ENCODE measurements at places on chromosomes 2 and 18.

- no peak for DNase-seq
These were observed 29.6 kb downstream of the MCEE start for GRCh38 chr2:71100195-71100964.

DNA sequence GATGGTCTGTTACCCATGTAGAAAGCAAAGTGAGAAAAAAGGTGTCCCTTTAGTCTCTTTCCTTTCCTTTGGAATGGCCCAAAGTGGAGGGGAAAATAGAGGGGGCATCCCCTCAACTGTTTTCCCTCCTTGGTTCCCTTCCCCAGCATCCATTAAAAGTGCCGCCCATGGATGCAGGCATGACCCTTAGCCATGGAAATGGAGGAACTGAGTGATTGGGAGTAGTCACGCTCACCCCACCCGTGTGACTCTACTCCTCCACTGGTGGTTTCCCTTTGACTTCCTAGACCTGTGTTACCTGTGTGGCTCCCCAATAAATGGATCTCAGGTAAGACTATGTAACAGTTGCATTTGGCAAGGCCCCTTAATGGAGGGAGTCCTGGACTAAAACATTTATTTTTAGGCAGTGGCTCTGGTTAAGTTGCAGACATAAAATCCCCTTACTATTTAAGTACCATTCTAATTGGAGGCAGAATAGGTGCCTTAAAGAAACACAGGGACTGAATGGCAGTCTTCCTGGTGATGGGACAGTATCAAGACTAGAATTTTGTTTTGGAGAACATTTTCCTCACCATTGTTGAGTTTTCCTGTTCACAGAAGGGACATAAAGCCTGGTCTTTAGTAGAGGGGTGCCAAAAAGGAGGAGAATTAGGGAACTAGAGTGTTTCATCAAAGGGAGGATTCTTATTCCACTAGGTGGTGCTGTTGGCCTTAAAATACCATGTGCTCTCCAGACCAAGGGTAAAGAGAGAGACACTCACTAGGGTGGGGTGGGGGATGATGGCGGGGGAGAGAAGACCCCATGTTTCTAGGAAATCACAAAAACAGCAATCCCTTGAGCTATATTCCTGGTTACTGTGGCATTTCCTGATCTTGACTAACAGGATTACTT, 25.7 kb upstream of the PLA2R1 start:
- no peak for DNase-seq

- DNase-seq = no peak
These were observed 783 bp downstream of the DPP4 start for GRCh38 chr2:162072976-162073887.

DNA sequence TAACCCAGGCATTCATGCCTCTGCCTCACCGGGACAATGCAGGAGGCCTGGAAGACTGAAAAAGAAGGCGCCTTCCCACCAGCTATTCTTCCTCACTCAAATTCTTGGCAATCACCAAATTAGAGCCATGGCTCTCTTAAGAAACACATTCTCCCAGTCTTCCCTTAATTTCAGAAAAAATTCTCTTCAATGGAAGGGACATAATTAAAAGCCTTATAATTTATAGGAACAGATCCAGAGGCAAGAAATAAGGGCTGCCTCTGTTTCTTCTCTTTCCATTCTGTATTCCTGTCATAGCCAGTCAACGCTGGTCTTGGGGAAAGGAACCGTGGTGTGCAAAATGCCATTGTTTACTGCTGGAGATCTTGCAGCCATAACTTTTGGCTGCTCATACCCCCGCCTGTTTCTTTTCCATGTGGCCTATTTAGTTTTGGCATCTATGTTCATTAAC, 32.8 kb downstream of the DTNA start:
- DNase-seq = no peak

GRCh38 chr2:70514612-70515055, 39.0 kb downstream of the TGFA start:
- no peak for DNase-seq

GRCh38 chr2:112163541-112163981, 25.4 kb downstream of the FBLN7 start:
- no peak for DNase-seq

DNA sequence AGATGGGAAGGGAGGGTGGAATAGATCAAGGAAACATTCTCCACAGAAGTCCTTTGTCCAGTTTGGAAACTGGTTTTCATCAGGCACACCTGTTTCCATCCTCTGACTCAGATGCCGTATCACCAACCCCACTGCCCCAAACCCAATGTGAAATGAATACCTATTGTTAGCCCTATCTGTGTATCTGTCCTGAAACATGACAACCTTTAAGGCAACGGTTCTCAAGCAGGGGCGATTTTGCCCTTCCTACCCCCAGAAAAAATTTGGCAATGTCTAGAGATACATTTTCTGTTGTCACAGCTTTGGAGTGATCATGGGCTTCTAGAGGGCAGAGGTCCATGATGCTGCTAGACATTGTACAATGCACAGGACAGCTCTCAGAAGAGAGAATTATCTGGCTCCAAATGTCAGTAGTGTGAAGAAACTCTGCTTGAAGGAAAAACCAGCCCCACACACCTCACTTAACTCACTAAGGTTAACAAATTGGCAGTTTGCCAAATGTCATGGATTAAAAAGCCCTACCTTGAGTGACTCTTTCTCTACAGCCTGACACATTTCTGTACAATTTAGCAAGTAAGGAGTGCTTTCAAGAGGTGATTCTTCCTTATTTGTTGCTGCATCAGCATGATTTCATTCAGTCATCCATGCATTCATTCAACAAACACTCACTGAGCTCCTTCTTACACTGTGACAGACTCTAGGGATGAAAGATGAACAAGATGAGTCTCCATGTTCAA, 3.4 kb downstream of the SCTR start:
- DNase-seq = no peak

All from stimulated activated CD4-positive, alpha-beta T cell treated with anti-CD3 and anti-CD28 coated beads, TNF-alpha, amount 100 ng/mL, for 1 hour (primary cell).